ENCODE measurements at places on chromosomes 12 and 14.

- DNase-seq = no peak
Observed at GRCh38 chr14:20614038-20614840, 23.1 kb upstream of the RNASE12 start.

DNA sequence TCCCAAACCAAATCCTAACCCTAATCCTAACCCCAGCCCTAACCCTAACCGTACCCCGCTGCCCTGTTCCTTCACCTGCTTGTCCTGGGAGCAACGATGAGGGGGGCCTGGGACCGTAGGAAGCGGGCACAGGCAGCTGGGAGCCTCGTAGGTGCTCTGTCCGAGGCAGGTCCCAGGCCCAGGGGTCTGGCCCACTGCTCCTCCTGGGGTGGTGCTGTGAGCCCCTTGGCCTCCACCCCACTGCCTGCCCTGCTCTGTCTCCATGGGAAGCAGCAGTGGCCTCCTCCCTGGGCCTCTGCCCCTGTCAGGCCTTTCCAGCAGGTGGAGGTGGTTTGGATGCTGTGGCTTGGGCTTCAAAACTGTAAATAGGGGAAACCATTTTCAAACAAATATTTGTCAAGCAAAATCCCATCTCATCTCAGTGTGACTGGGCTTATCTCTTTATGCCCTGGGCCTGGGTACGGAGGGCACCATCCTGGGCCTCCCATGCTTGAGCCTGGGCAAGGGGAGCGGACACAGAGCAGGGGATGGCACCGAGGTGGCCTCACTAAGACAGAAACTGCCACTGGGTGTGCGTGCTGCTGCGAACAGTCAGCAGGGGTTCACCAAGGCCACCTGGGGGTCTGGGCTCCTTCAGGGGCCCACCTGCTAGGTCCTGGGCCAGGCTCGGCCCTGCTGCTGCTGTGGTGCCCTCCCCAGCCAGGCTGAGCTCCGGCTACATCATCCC lies 3.7 kb upstream of the BEGAIN start:
- DNase-seq = no peak

DNA sequence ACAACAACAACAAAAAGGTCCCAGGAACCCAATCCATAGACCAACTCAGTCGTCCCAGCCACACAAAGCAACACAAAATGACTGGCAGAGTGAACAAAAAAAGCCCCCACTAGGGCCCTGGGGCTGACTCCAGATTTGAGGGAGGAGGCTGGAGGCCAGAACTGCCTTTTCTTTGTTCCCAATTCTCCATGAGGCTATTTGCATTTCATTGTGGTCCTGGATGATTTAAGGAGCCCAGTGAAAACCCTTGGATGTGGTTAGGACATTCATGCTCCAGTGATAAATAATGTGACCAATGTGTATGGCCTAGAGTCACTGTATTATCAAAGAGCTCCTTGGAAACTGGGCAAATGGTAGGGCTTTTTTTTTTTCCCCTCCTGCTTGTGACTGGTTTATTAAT lies 192.9 kb downstream of the NUAK1 start:
- no peak for DNase-seq

GRCh38 chr12:42426746-42427145 lies 100.8 kb downstream of the PPHLN1 start:
- no peak for DNase-seq

- DNase-seq = no peak
Observed at GRCh38 chr14:55599250-55599879, 19.4 kb downstream of the KTN1 start.

- no peak for DNase-seq
Observed at GRCh38 chr12:44053549-44054127, 217.8 kb downstream of the TMEM117 start.
